ENCODE measurements at places on chromosomes 12 and 14.
A peak's percentile ranks its signal among the peaks of the same experiment; 100 is the strongest.

- DNase-seq: peak; percentile 12
Observed at GRCh38 chr12:2583091-2583497, 211.7 kb upstream of the FKBP4 start.

DNA sequence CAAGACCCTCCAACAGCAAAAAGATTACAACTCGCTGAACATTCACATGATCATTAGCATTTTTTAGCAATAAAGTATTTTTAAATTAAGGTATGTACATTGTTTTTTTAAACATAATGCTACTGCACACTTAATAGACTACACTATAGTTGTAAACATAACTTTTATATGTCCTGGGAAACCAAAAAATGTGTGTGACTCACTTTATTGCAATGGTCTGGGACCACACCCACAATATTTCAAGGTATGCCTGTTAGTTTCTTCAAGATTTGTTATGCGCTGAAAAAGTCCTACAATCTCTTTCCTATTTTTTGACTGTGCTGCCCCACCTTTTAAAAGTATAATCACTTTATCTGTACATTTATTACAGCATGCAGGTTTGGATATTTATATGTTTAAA is 30.4 kb upstream of the PCNX4 start:
- DNase-seq: no peak

- no peak for DNase-seq
Observed at GRCh38 chr14:68590201-68590522, 202.7 kb downstream of the ZFP36L1 start.

- DNase-seq: no peak
Observed at GRCh38 chr14:101026341-101026740, 122.8 kb upstream of the RTL1 start.

- DNase-seq: no peak
Observed at GRCh38 chr14:105562713-105563346, 36.4 kb downstream of the TMEM121 start.

DNA sequence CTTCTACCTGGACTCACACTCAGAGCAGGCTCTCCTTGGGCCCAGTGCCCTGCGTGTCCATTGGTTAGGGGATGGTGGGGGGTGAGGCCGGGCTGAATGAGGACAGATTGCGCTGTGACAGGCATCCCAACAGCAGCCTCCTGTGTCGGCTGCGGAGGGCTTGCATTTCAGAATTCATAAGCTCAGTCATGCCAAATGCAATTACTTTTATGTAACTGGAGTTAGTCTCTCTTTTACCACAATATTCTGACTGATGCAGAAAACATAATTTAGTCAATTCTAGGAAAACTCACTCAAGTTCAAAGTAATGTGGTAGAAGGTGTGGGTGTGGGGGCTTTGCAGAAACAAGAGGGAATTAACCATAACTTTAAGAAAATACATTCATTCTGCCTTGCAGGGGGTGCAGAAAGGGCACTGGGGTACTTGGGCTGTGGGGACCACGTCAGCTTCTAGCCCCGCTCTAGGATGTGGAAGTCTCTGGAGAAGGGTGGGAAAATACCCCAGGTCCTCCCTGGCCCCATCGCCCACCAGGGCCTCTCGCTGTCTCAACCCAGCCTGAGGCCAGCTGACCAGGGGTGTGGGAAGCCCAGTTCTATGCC is 257.7 kb downstream of the ADGRD1 start:
- DNase-seq: no peak

GRCh38 chr14:72790887-72791566 is 102.9 kb downstream of the DPF3 start:
- DNase-seq: no peak

DNA sequence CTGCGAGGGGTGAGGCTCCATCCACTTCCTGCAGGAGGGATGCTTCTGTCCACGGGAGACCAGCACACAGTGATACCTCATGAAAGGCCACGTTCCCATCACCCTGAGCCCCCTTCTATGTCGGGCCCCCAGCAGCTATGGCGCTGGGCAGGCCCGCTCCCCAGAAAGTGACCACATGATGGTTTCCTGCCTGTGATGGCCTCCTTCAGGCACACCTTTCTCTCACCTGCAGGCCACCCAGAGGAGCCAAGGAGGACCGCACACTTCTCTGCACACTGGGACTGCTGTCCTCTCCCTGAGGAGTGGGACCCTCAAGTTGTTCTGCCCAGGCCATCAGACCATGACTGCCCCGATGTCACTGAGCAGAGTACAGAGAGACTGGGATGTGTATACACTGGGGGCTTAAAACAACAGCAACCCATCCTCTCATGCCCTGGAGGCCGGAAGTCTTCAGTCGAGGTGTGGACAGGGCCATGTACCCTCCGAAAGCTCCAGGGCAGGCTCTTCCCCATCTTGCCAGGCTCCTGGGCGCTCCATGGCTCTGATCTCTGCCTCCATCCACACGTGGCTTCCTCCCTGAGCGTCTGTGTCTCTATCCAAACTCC is 158.9 kb downstream of the PIWIL1 start:
- DNase-seq: no peak

GRCh38 chr14:73524493-73524892 is 12.4 kb upstream of the ACOT1 start:
- DNase-seq: no peak

DNA sequence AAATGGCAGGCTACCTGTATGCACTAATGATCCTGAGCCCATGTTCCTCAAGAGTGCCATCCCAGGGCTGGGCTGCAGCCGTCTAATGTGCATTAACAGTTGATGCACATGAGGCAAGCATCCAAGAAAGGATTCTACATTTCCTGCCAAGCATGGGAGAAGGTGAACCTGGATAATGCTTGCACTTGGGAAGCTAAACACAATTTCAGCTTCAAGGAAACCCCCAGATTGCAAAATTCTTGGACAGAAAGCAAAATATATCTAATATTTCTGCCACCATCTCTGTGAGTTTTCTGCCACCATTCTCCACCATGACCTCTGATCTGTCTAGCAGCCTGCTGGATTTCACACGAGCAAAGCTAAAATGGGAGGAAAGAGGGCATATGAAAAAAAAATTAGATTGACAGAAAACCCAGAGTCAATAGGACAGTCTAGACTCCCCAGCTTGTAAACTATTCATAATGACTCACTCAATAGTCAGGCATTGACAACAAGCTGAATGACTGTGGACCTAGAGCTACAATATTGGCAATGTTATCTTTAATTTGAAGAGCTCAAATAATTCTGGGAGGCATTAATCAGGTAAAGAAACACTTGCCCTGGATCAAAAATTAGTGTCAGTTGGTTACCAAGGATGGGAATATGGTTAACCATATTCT is 91.9 kb upstream of the BCL2L14 start:
- DNase-seq: no peak

GRCh38 chr12:72509891-72510290 is 237.7 kb downstream of the TRHDE start:
- no peak for DNase-seq

DNA sequence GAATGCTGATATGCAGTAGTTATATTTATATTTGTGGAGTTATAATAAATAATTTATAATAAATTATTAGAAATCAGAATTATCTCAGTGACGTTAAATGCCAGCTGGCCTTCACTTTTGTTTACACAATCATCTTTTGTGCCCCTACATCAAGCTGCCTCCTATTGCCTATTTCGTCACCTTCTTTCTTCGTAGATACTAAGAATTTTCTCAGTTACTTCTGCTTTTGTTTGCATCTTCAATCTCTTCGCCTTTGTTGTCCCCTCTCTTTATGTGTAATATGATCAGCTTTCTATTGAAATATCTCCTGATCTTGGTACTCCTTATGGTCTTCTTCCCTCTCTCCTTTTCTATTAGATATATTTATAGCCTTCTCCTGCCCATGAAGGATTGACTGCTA is 197.0 kb downstream of the ERC1 start:
- no peak for DNase-seq

DNA sequence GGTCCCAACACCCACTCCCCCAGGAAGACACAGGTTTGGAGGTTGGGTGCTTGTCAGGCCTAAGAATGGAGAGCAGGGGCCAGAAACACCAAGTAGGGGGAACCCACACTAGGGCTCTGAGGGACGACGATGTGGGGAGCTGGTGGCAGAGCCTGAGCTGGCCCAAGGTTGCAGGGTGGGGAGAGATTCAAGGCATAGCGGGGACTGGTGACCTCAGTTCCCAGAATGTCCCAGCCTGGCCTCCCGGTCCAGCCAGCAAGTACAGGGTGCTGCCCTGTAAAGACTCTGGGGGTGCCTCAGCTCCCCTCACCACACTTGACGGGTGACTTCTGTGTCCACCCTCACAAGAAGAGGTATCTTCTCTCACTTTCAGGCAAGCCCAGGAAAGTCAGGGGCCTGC is 86.7 kb downstream of the ALG10 start:
- DNase-seq: no peak

DNA sequence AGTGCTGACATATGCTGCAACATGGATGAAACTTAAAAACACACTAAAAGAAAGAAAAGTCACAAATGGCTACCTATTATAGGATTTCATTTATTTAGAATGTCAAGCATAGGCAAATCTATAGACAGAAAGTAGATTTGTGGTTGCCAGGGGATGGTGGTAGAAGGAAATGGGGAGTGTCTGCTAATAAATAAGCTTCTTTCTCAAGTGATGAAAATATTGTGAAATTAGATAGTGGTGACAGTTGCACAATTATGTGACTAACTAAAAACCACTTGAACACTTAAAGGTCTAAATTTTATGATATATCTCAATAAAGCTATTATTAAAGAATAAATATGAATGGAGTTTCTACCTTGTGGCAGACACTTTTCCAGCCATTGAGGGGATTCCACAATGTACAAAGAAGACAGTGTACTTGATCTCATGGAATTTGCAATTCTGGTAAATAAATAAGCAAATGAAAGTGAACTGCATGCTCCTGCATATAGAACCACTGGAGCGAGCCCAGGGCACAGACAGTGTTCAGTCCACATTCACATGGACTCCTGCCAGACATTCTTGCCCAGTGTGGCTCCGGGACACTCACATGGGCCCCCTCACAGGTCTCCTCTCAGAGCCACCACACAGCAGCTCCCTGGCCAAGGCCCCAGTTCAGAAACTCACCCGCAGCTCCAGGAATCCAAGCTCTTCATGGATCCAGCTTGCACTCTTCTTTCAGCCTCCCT is 107.1 kb upstream of the ARID2 start:
- DNase-seq: no peak

DNA sequence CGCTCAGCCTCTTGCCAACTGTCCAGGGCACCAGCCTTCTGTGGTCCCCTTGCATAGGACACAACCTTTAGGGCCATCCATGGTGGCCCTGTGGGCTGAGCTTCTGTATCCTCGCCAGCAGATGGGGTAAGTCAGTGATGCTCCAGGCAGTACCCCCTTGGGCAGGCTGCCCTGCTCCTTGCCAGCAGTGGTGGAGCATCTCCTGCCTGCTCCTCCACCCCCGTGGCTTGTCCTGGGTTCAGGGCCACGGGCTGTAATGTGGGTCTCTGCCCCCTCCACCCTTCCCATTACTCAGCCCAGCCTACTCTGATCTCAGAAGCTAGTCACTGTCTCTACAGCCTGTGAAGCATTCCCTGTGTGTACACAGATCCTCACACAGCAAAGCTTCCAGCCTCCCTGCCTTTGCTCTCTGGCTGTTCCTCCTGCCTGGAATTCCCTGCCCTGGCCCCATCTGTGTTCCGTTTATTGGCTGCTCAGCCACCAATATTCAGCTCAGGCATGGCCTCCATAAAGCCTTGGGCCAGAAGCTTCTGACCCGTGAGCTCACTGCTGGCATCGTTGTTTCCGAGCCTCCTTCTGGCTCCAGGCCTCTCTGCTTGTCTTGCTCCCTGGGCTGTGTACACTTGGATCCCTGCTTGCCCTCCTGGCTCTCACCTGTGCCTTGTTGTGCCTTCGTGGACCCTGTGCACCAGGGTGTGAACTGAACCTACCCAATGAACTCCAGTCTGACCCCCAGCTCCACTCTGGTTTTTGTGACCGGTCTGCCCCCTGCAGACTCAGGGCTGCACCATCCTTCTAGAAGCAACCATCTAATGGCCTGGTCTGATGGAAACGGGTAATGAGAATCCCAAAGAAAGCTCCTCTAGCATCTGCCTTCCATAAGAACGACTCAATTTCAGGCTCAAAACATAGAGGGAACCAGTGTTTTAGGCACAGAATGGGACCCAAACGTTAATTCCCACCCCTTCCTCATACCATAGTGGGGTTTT is 177.0 kb upstream of the PRMT8 start:
- peak; percentile 21 for DNase-seq

DNA sequence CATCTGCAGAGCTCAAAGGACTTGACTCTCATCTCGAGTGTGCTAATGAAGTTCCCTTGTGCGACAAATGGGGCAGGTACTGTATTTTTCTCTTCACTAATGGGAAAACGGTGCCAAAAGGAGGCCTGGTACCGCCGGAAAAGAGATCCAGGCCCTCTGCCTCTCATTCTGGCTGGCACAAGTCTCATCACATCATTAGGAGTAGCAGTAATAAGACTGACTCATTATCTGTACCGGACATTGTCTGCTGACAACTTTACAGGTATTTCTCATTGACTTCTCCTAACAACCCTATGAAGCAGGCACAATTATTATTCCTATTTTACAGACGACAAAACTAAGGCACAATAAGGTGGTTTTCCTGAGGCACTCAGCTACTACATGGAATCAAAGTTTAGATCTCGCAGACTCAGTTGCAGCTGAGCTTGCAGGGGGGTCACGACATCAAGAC is 668 bp downstream of the APPL2 start:
- no peak for DNase-seq

- no peak for DNase-seq
Observed at GRCh38 chr12:104505095-104505818, 48.5 kb downstream of the CHST11 start.

DNA sequence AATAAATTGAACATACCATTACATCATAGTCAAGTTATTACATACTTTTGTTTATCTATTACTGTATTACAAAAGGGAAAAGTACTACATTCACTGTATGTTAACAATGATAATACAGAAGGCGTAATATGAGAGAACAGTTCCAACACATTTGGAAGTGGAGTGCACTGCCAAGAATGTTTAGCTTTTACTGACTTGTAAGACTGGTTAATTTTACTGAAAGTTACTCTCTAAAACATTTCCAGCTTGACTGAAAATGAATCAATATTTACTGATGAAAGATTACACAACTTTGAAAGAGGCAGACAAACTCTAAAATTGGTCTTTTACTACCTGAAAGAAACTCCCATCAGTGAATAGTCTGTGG is 728.5 kb downstream of the FSCB start:
- DNase-seq: no peak

DNA sequence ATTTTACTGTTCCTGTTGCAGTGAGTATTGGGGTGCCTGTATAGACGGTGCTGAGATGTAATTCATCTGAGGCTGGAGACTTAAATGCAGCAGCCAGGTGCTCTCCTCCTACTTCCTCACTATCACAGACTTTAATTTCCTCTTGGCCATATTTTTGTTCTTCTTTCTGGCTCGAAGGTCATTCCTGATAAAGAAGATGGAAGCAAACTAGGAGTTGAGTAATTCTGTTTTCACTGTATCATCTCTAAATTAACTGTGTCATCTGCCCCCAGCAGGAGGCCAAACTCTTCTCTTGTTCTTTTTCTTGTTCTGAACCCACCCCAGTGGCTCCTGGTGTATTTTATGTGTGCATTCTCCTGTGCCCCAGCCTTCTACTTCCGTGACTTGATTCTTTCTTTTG is 141.7 kb upstream of the ARHGAP5 start:
- DNase-seq: no peak

GRCh38 chr12:113104953-113105510 is 30.5 kb downstream of the RASAL1 start:
- DNase-seq: no peak

- no peak for DNase-seq
Observed at GRCh38 chr12:41221491-41221890, 33.4 kb downstream of the PDZRN4 start.

GRCh38 chr14:59208224-59208814 is 19.9 kb downstream of the DAAM1 start:
- no peak for DNase-seq

GRCh38 chr14:63178912-63179311 is 25.3 kb upstream of the RHOJ start:
- no peak for DNase-seq
